ENCODE measurements at places on chromosomes 6 and 20.
A peak's percentile ranks its signal among the peaks of the same experiment; 100 is the strongest.

DNA sequence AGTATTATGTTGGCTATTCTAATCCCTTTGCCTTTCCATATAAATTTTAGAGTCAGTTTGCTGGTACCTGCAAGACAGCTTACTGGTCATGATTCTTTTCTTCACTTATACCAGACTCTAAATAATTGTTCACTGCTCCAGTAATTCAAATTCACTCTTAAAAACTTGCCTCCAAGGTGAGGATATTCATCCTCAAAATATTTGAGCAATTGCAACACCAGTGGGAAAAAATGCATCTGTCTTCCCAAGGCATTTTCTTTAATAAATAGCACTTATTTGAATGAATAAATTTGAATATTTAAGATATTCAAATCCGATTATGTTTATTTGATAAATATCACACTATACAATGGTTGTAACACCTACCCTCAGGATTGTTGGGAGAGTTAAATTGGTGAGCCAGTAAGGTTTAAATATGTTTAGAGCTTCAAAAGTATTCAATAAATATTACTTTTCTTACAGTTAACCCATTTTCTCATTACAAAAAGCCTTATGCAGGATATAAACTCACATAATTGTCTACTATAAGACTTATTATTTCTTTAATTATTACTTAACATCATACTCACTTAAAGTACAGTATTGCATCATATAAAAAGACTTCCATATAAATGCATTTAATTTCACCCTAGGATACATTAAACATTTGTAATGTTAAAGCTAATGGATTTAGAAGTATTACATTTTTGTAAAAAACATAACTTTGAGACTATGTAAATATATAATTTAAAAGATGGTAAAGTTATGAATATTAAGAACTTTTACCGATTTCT is 285.6 kb downstream of the SAMD5 start:
- no peak for DNase-seq

GRCh38 chr6:96545882-96546281 is 17.0 kb upstream of the FHL5 start:
- no peak for DNase-seq

GRCh38 chr6:127058936-127059335 is 59.5 kb upstream of the RSPO3 start:
- DNase-seq: no peak

DNA sequence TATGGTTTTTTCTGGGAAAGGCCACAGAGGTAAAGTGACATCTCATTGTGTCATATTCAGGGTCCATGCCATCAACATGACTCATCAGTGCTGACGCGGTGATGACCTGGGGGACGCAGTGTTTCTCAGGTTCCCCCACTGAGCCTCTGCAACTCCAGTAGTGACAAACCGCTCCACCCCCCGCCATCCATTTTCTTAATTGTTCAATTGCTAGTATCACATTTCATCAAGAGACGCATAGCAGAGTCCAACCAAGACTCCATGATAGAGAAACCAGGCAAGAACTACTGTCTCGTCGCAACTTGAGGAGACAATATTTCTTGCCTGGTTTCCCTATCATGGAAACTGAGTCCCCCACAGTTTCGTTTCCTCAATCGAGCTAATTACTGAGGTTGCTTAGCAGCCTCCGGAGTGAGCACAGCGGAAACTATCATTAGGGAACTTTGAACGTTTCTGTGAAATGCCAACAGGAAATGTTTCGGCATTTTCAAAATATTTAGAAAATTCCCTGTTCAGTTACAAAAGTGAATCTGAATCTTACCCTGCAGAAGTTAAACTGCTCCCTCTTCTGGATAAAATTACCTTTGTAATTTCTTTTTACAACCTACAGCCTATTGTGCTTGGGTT is 12.2 kb upstream of the SERPINB1 start:
- DNase-seq: peak; percentile 61

- no peak for DNase-seq
These were observed 50.4 kb downstream of the RPP40 start for GRCh38 chr6:4953440-4953839.

DNA sequence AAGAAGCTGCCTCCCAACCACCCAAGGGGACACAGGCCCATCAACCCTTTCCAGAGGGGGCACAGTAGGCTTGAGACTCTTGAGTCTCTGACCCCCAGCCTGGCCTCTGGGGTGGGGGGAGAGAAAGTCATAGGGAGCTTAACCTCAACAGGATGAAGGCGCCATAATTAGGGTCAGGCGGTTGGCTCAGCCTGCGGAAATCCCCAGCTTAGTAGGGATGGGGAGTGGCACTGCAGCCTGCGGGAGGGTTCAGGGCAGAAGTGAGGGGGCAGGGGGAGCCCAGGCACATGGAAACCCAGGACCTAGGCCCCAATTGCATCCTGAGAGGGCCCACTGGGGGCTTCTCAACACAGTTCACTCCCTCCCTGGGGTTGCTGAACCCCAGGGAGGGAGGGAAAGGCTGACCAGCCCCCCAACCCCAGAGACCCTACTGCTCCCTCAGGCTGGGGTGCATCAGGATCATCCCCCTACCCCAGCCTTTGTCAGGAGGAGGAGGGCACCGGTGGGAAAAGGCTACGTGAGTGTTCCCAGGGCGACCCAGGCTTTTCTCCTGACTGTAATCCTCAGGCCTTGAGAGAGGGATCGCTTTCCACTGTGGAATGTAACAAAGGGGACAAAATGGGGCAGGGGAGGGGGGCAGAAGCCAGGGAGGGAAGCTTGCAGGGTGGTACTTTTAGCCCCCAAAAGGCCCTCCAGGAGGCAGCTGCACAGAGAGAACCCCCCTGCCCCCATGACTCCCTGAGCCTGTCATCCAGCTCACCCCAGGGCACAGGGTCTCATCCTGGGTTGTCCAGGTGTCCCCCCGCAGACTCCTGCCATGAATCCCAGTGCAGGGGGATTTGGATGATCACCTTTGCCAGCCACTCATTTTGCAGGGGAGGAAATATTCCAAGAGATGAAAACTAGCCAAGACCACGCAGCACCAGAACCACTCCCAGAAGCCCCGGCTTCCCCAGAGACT is 46.4 kb downstream of the MRPL14 start:
- no peak for DNase-seq

DNA sequence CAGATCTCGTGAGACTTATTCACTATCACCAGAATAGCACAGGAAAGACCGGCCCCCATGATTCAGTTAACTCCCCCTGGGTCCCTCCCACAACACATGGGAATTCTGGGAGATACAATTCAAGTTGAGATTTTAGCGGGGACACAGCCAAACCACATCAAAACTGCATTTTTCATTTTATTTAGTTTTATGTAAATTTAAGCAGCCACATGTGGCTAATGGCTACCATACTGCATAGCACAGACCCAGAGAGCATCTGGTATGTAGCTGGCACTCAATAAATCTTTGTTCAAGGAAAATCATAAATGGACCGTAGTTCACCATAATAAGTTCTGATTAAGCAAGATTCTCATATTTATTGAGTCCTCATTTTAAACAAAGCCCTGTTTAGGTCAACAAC is 15.3 kb downstream of the GFOD1 start:
- no peak for DNase-seq

DNA sequence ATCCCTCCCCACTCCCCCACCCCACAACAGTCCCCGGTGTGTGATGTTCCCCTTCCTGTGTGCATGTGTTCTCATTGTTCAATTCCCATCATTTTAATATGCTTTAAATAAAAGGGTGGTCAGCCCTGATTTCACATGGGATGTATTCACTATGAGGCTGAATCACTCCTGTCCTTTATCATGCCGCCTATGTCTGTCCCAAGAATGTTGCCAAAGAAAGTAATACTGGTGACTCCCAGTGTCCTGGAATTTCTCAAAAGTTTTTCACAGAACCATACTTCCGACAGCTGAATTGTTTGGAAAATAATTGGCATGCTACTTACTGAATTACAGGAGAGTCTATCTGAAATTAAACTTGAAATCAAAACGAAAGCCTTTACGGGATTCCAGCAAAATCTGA is 217.7 kb downstream of the HAO1 start:
- DNase-seq: no peak

GRCh38 chr20:57579898-57580447 is 19.1 kb downstream of the PCK1 start:
- no peak for DNase-seq

- no peak for DNase-seq
These were observed 159.8 kb upstream of the TSHZ2 start for GRCh38 chr20:52812231-52812847.

DNA sequence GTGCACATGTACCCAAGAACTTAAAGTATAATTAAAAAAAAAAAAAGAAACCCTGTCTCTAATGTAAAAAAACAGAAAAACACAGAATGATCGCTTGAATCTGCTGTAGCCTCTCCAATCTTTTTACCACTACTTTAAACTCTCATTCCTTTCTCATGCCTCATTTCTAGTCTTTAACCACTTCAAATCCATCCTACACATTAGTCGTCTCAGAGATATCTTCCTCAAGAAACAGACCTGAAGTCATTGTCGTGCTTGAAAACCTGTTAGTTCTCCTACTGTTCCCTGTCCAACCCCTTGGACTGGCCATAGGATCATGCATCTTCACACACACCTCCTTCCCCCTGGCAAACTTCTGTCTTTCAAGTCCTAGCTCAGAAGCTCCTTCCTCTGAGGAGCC is 112.1 kb upstream of the BCLAF1 start:
- no peak for DNase-seq

DNA sequence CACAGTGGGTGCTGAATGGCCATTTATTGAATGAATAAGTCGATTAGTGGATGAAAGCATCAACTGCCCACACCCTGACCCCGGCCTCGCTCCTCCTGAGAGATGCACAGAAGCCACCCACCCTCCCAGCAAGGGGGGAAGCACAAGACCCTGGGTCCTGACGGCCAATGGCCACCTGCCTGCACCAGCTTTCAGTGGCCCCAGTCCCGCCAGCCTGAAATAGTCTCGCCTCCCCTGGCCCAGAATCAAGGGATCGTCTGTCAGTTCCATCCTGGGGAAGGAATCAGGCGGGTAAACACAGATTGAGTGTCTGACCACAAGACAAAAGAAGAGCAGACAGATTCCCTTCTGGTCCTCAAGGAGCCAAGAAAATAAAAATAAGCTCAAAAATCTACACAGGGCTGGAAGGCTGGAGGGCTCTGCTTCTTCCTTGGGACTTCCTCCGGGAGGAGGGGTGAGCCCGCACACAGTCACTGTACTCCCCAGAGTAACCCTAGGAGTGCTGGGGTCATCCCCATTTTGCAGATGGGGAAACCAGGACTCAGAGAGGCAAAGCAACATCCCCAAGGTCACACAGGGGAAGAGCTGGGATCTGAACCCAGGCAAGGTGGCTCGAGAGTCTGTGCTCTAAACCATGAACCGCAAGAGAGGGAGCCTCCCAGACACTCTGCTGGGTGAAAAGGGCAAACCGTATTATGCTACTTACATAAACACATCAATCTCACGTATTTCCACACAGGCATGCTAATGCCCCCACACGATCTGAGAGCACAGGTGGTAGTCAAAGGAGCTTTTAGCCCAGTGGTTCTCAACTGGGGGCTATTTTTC is 7.8 kb downstream of the PREX1 start:
- no peak for DNase-seq
